ENCODE measurements at places on chromosomes 12 and 14. TPM values are rescaled to one million over a fixed set of nuclear protein-coding genes. Genes with fewer than 3 reads are reported as not detected.

Gene YAF2
- total RNA-seq, result 62.2 TPM

Gene TAS2R9
- not detected for total RNA-seq

Gene KCNA5
- not detected for total RNA-seq

Gene RNU6-8
- total RNA-seq, result not detected

Gene ESPL1
- 1.4 TPM for total RNA-seq

Gene TAS2R30
- total RNA-seq, result 2.8 TPM

Gene GZMH
- total RNA-seq, result not detected

All from tracheal epithelial cell (primary cell).